Spinal cord (tissue), 10 donors: ENCODE measurements at places on chromosomes 5 and 9.

GRCh38 chr9:124420991-124421543, 5.8 kb upstream of the PSMB7 start:
- DNase-seq, result no peak

GRCh38 chr9:92140074-92140753, 25.0 kb upstream of the SPTLC1 start:
- no peak for DNase-seq

- no peak for DNase-seq
These were observed 240.8 kb downstream of the MCTP1 start for GRCh38 chr5:95044096-95044495.

- DNase-seq, result peak; percentile 99
These were observed 186.8 kb upstream of the KLF9 start for GRCh38 chr9:70601000-70601951.

DNA sequence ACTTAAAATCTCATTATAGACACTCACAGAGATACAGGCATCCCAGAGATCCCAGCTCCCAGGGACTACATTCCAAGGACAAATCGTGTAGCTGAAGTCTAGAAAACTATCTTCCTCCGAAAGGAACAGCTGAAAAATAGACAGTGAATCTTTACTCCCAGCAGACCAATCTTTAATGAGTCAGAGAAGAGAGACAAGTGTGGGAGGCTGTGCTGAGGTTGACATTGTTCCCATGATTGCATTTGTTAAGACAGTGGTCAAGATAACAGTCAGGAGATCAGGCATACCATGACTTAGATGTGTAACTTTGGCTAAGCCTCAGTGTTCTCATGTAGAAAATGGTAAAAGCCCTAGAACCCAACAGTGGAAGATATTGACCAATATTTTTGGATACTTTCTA, 120.7 kb downstream of the PAPPA start:
- no peak for DNase-seq
